ENCODE measurements at places on chromosomes 2 and 18.
A peak's percentile ranks its signal among the peaks of the same experiment; 100 is the strongest.

DNA sequence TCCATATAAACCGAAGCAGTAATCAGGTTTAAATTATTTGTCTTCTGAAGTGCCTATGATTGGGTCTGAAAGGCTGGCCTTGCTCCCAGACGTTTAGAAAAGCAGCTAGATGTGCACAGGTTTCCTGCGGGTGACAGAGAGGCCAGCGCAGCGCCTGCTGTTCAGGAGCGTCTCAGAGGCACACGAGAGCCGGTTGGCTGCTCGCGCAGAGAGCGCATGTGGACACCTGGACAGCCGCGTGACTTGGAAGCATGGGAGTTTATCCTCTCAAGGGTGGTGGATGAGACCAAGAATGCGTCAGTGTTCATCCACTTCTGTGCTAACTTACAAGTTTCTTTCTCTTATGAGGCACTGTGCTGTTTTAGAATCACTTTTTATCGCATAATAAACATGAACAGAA, 303.7 kb downstream of the PTGR3 start:
- no peak for DNase-seq

GRCh38 chr2:68320118-68320641, 431 bp upstream of the CNRIP1 start:
- DNase-seq: peak; percentile 59

DNA sequence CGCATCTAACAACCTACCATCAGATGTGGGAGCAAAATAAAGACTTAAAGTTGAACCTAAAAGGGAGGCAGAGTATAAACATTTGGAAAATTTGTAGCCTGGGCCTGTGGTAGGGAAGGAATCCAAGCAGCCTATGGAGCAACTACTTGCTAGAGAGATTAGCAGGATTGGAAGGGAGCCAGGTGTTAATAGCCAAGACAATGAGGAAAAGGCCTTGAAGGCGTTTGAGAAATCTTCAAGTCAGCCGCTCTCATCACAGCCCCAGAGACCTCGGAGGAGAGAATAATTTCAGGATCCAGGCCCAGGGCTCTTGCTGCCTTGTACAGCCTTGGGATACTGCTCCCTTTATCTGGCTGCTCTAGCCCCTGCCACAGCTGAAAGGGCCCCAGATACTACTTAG, 219.7 kb downstream of the THSD7B start:
- no peak for DNase-seq

DNA sequence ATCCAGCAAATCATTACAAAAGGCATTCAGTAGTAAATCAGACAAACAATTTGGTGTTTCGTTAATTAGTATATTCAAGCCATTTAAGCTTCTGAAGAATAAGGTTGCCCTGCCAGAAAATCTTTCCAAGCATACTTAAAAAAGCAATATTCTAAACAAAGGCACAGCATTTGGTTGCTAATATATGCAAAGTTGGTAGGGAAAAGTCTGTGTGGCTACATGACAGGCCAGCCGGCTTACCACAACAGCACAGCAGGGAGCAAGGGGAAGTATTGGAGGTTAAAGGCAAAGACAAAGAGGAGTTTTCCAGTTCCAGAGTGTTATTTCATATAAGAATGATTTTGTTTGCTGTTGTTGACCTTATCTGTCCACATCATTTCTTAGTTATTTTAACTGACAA, 282.3 kb downstream of the MBD5 start:
- no peak for DNase-seq

DNA sequence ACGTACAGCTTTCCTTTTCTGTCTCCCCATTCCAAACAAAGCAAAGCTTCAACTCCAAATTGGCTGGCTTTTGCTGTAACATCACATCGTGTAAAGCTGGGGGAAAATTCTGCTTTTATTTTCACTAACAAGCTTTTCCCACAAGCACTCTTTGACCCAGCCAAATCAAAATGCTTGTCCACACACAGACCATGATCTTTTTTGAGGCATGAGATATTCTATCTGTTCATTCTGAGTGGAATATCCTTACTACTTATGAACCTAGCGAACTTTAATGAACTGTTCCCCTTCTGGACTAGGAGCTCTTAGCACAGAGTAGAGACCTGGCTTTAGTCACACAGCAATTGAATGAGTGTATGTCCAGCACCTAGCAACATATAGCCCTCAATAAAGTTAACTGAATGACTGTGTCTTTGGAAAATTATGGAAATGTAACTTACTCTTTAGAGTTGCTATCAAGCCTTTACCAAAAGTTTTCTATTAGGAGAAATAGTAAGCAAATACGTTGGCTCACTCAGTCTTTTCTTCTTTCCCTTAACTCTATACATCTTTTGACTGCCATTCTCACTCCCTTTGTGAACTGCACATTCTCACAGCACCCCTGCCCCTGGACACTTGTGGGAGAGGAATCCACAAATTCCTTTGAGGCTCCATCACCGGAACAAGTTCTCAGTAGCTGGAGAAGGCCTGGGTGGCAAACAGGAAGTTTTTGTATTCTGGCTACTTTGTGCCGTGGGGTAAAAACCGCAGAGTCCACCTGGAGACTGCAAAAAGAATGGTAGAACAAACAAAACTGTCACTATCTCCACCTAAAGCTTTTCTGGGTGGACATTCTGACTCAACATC, 1.3 kb upstream of the UBE2E3 start:
- DNase-seq: no peak

DNA sequence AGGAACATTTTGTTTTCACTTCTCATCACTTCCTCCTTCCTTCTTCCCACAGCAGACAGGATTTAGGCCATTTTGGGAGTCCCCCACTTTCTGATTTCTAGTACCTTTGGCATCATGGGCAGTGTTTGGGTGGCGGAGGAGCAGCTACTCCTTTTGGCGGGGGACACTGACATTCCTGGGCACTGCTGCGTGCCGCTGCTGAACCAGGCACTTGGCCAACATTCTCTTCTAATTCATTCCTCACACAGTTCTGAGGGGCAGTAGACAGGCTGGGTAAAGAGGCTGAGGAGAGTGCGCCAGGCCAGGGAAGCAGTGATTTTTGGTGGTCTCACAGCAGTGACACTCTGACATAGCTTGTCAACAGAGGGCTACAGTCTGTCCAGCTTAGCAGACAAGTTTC, 270.2 kb downstream of the LOXHD1 start:
- no peak for DNase-seq

GRCh38 chr18:26003356-26003755, 87.1 kb downstream of the SS18 start:
- no peak for DNase-seq

DNA sequence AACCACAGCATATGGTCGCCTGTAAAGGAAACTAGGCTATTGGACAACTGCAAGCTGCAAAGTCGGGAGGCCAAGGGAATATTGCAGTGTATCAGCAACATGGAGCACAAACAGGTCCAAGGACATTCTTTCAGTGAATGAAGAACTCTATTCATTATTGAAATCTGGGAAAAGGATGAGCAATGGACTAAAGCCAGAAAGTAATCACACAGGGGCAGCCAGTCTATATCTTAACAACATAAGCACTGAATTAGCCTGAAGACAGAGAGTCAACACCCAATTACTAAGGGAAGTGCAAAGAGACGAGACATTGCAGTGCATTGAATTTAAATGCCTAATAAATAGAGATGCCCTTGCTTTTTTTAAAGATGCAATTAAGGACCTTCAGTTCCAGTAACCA, 615.5 kb upstream of the SETBP1 start:
- DNase-seq: no peak

DNA sequence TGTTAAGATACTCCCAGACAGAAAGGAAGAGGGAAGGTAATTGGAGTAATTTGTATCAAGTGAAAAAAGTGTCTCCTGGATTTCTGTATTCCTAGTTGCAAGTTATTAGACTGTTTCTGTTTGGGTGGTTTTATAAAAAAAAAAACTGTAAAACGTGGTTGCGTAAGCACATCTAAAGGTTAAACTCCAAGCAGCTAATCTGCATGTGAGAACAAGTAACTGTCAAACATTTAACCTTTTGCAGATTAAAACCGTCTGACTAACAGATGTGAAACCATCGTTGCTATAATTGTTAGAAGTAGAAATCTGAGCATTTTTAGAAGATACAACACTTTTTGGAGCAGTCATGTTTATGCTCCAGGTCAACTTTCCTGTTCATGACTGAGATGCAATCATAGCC, 72.3 kb downstream of the AFF3 start:
- DNase-seq: no peak

DNA sequence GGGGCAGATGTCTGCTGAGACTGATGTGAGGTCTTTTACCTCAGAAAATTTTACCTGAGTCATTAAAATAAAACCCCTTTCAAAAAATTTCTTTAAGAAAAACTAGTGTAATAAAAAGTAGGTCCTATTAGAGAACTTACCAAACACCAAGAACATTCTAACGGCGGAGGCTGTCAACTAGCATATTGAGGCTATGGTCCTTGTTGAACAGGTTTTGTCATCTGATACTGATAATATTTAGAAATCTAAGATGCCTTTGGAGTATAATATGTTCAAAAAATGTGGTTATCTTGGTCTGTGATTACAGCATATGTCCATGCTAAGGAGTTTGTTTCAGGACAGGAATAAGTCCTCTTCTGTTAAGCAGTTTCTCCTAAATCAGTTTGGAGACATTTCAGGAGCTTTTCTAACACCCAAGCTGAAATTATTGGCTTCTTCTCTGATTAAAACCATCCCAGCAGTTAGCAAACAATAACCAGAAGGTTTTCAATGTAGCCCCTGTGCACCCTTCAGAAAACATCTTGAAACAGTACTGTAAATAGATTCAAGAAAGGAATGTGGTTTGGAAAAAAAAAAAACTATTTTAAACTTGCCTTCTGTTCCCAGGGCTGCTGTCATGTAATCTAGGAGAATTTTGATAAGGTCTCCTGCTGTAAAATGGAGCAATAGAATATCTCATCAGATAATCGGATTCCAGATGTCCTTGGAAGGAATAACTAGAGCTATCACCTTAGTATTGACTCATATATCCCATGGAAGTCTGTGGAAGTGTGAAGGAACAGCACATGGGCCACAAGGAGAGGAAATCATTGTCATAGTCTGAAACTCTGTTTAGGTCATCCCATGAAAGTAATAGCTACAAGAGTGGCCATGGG, 58.7 kb upstream of the B3GNT2 start:
- DNase-seq: no peak

- DNase-seq: no peak
Measured at GRCh38 chr2:186780701-186781316, 68.2 kb downstream of the ZSWIM2 start.

- no peak for DNase-seq
Measured at GRCh38 chr2:75030218-75031009, 72.0 kb downstream of the POLE4 start.

DNA sequence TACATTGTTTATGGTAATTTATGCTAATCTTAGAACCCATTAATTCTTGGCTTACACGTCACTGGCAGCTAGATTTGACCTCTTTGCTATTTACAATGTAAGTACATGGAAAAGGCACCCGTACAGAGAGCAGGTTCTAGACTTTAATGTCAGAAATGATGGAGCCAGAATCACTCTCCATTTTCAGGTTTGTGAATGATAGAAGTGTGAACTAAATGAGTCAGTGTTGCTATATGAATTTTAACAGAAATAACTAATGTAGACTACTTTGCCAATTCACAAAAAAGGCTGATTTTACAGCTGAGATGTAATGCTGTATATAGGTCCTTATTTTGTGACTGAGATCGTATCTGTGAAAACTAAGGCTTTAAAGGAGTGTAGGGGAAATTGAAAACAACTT, 214.6 kb downstream of the LDLRAD4 start:
- DNase-seq: no peak

DNA sequence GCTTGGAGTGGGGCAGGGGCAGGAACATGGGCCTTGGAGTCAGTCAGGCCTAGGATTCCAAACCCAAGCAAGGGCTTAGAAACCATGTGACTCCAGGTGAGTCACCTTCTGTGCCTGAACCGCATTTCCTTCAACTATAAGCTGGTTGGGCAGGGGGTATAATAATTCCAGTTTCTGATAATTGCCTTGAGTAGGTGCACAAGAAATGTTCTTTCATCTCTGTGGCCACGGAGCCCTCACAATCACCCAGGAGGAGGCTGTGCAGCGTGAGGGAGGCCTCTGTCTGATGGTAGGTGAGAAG, 112.1 kb upstream of the HAAO start:
- no peak for DNase-seq

DNA sequence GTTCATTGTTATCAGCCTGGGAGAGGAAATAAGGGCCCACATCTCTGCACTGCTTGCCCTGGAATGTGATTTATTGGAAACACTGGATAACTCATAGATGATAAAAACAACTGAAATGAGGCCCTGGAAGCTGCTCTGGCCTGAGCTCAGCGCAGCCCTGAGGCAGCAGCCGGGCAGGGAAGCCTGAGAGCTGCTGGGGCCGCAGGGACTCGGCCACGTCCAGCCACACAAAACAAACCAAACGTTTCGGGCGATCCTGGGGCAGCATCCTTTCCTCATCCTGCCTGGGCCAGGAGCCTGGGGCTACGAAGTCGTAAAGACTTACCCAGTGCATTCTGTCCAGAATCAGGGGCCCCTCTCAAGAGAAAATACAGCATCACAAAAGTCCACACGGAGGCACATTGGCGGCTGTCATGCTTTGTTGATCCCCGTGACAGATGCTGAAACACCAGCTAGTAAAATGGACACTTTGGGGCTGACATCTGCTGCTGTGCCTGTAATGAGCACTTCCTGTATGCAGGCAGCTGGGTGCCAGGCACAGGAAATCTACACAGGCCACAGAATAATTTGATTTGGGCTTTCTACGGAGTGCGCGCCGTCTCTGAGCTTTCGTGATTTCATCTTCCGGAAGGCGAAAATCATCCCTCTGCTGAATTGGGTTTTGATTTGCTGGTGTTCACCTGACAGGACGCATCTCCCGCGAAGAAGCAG, 250.6 kb downstream of the EIPR1 start:
- no peak for DNase-seq

DNA sequence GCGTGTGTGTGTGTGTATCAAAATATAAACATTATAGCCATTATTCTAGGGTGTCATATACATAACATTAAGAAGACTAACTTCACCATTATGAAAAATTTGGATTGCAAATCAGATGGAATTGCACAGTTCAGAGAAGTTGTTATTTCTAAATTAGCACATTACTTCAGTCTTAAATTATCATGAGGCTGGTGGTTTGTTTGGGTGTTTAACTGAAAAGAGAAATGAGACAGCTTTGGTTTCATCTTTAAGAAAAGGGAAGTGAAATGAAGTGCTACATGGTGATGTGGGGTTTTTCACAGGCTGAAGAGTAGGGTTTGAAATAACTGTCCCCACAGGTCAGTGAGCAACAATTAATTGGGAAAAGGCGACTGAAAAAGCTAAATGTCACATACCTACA, 161.2 kb upstream of the XIRP2 start:
- no peak for DNase-seq

GRCh38 chr18:58363767-58364540, 264.9 kb downstream of the ALPK2 start:
- no peak for DNase-seq

GRCh38 chr2:199932312-199932855, 21.3 kb downstream of the C2orf69 start:
- DNase-seq: no peak

- no peak for DNase-seq
Measured at GRCh38 chr2:226869371-226869770, 33.5 kb downstream of the RHBDD1 start.

- DNase-seq: no peak
Measured at GRCh38 chr2:142306131-142306530, 175.3 kb upstream of the LRP1B start.

Measured in NCI-H1417 treated with DMSO at 0.1 percent for 48 hours (cell line).